ENCODE measurements at places on chromosomes 5 and 9.

- DNase-seq, result no peak
These were observed 12.8 kb upstream of the LCP2 start for GRCh38 chr5:170310256-170310926.

DNA sequence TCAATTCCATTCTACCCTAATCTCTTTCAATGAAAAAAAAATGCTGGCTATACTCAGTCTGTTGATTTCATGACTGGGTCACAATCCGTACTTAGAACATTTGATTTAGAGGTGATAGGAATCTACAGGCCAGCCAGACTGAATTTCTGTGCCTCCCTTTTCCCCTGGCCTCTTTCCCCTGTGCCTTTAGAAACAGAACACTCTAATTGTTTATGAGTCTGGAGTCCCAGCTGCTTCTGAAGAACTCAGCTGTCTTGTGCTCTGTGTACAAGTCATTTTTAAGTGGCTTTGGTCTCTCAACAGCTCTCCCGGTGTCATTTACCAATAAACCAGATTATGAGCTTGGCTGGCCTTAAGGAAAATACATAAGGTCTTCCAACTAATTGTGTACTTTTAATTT is 94.1 kb upstream of the ITGA2 start:
- DNase-seq, result no peak

GRCh38 chr5:139666551-139666950 is 18.4 kb downstream of the CXXC5 start:
- DNase-seq, result no peak

DNA sequence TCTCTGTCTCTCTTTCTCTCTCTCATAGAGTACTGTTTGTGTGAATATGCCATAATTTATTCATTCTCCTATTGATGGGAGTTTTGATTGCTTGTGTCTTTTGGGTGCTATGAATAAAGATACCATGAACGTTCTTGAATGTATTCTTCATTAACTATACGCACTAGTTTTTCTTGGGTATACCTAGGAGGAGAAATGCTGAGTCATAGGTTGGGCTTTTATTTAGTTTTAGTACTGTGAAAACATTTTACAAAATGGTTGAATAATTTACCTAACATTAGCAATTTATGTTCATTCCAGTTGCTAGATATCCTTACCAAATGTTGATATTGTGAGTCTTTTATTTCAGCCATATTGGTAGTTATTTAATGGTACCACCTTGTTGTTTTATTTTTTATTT is 192.5 kb downstream of the NPR3 start:
- DNase-seq, result no peak

DNA sequence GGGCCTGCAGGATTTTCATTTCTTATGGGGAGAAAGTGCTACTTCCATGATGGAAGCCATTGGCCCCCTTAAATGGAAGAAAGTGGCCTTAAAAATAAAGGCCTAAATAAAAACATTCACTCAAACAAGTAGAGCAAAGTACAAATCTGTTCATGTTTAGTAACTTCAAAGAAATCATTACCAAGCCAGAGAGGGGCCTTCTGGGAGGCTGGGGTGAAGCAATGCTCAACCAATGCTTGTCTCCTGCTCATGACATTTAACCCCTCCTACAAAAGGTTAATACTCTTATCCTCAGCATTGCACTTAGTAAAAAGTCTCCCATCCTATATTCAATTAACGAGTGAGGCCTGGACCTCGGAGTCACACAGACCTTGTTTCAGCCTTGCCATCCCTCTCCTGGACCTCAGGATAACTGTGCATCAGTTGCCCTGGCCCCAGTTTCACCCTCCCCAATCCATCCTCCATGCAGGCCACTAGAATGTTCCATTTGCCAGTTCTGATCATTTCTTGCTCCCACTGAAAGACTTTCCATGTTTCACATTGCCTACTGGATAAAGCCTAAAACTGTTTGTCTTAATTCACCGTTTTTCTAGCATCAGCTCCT is 36.9 kb upstream of the ALDH1B1 start:
- DNase-seq, result no peak

DNA sequence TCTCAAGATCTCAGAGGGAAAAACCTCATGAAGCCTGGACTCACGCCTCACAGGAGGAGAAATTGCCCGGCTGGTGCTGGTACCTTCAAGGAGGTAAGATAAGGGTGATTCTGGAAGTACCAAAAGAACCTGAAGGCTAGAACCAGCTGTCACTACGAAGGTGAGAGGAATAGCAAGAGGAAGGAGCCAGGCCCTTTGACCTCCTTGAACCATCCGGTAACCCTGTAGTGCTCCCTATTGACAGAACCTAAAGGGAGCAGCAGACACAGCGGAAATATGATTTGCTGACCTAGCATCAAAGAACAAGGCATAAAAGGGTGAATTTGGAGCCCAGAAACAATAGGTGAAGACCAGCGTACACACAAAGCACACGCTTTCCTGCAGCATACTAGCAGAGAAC is 92.2 kb downstream of the DOCK8 start:
- DNase-seq, result peak; percentile 23

GRCh38 chr5:31809050-31809870 is 170.3 kb downstream of the PDZD2 start:
- DNase-seq, result peak; percentile 51

GRCh38 chr9:20865347-20865746 is 166.1 kb downstream of the HACD4 start:
- DNase-seq, result no peak

DNA sequence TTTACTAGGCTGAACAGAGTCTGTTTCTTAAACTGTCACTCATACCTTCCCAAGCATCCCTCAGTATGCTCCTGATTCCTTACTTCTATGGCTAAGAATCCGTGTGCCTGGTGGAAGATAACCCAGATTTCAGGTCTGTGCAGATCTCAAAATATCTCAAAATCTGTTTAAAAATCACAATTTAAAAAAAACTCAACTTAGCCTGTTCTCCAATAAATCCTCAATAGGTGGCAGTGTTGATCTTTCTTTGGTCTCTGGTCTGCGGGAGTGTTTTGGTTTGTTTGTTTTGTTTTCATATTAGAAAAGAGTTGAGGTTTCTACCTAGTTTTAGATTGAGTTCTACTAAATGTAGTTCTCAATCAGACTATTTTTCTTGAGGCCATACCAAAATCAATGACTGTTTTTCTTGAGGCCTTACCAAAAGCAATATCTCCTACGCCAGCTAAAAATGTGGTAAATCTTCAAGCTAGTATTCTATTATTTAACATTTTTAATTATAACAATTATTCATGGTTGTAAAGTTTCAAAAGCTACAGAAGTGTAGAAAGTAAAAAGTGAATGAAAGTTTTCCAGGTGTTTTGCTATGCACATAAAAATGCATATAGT is 57.9 kb downstream of the TGFBR1 start:
- DNase-seq, result peak; percentile 45

- DNase-seq, result peak; percentile 29
These were observed 7.5 kb downstream of the TDRD7 start for GRCh38 chr9:97419309-97419867.

DNA sequence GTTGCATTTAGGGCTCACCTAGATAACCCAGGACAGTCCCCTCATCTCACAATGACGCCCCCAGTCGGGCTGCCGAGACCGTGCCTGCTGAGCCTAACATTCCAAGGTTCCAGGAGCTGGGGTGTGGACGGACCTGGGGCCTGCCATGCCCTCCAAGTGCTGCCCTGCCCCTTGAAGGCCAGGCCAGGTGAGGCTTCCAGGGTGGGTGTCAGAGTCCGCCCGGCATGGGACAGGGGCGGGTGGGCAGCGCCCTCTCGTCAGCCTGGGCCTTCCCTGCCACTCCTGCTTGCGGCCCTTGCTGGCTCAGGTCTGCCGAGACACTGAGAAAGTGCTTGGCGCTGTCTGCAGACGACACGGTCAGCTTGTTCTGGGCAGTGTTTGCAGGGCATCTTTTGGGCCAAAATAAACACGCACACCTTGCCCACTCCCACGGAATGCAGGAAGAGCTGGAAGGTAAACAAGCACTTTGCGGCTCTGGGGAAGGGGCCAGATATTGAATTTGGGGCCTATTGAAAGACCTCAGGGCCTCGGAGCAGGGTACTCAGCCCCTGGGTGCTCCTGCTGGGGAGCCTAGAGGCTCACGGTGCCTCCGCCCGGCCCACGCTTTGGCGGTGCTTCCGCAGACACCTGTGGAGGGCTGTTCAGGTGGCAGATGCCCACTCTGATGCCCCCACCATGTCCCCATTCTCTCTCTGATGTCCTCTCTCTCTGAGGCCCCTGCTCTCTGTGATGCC is 4.2 kb upstream of the SCGB3A1 start:
- DNase-seq, result no peak

DNA sequence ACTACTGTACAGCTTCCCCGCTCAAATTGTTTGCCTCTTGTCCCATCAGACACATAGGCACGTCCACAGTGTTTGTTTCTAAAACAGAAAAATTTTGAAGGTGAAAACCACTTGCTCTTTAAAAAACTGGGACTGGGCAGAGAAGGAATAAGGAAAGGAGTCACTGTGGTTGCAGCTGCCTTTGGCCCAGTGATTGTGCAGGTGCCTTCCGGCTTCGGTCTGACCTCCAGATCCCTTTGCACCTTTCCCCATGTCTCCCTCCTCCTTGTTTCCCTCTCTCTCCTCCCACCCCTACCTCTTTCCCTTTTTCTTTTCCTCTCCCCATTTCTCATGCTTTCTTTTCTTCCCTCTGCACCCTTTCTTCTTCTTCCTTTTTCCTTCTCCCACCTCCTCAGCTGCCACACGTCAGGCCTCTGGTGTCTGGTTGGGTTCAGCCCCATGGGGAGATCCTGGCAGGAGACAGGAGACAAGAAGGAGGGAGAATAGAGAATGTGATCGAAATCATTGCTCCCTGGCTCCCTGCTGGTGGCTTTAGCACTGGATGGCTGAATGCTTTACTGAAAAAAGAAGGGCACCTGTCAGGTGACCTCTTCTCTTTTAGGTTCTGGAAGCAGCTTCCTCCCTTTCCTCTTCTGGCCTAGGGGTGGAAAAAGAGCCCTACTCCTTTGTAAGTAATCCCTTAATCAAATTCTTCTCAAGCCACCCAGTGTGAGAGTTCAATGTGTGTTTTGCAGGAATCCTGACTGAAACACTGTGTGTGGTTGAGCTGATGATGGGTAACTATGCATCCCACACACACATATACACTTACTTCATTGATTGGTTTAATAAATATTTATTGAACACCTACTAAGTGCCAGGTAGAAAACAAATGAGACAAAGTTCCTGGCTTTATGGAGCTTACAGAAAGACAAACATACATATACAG is 267.3 kb downstream of the MAST4 start:
- no peak for DNase-seq

DNA sequence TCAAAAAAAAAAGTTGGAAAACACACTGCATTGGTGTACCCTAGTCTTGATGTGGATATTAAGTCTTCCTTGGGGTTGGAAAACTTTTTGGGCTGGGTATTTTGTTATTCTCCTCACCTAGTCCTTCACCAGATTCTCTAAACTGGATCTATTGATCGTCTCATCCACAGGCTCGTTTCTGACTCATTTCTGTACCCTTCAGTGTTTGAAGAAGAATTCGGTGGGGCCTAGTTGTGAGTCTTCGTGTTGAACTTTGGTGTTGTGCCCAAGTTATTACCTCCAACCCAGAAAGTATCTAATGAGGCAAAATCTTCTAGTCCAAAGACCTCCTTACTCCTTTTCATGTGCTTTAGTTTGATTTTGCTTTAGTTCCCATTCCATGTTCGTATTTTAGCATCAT is 1.6 kb downstream of the NFX1 start:
- no peak for DNase-seq

DNA sequence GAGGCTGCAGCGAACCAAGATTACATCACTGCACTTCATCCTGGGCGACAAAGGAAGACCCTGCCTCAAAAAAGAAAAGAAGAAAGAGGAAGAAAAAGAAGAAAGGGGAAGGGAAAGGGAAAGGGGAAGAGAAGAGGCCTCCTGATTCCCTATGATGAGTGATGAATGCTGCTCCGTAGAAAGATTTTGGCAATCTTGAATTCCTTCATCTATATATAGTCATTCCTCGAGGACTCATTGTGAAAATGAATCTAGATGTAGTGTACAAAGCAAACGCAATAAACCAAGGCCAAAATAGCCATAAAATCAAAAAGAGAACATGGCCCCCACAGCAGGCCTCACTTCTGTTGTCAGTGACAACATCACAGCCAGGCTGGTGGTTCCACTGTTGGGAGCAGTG is 218.0 kb downstream of the DCP2 start:
- DNase-seq, result no peak

DNA sequence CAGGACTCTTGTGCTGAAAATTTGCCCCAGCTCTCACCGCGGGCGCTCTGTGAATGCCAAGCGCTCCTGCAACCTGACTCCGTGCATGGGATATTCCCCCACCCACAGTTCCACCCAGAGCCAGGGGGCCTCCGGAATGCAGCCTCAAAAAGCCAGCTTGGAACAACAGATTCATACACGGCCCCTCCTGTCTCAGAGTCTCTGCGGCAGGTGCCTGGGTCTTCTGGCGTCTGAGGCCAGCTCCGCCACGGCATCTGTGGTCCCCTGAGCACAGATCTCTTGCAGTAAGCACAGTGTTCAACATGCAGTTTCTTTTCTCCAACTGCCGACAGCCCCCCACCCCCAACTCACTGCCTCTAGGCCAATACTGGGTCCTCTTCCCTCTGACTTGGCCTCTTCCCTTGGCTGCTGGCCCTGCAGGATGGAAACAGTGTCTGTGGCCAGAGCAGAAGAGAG is 355.7 kb upstream of the IRX2 start:
- no peak for DNase-seq

GRCh38 chr5:152367554-152367953 is 37.5 kb downstream of the NMUR2 start:
- no peak for DNase-seq

- DNase-seq, result peak; percentile 19
These were observed 315.7 kb downstream of the MCTP1 start for GRCh38 chr5:94969174-94969573.

DNA sequence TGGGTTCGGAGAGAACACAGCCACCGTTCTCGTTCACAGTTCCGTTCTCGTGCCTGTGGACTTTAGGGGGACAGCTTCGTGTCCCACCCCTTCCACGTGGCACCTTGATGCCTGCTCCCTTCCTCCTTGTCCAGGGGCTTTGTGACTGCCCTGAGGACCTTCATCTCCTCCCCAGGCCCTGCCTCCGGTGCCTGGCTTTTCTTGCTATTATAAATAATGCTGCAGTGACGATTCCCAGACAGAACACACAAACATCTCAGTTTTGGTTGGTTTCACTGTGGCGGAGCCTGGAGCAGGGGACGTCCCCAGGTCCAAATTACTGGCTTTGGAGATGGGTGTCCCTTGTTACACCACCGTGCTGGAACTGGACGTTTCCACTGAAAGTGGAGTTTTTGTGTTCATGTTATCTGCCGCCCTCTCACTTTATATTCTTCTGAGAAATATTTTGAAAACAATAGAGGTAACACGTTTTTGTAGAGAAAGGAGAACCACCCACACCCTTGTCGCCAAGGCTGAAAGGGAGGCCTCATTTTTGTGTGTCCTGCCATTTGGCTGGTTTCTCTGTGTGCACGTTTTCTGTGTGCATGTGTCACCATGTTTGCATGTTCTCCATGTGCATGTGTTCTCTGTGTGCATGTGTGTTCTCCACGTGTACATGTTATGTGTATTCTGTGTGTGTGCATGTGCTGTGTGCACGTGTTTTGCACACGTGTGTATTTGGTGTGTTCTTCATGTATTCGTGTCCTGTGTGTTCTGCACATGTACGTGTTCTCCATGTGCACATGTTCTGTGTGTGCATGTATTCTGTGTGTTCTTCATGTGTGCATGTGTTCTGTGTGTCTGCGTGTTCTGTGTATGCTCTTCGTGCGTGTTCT is 24.2 kb downstream of the WNK2 start:
- no peak for DNase-seq
